ENCODE measurements at places on chromosomes 1 and 21.

DNA sequence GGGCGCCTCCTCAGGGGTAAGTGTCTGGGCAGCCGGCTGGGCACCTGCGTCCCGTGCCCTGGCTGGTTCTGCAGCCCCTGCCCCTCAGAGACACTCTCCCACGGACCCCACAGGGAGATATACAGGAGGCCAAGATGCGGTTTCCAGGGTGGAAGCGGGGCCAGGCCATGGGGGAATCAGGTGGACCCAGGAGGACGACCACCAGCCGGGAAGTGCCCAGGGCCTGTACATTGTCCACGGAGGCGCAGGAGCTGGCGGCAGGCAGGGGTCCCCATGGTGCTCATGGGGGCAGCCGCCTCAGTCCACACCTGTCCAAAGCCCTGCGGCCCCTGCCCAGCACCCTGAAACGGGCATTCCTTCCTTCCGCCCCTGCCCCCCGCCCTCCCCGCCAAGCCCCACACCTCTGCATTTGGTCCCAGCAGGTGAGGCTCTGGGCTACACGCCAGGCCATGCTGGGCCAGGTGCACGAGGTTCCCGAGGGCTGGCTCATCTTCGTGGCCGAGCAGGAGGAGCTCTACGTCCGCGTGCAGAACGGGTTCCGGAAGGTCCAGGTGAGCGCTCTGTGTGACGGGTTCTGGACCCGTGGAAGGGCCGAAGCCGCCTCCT is 36.7 kb downstream of the SLC19A1 start:
- no peak for DNase-seq

DNA sequence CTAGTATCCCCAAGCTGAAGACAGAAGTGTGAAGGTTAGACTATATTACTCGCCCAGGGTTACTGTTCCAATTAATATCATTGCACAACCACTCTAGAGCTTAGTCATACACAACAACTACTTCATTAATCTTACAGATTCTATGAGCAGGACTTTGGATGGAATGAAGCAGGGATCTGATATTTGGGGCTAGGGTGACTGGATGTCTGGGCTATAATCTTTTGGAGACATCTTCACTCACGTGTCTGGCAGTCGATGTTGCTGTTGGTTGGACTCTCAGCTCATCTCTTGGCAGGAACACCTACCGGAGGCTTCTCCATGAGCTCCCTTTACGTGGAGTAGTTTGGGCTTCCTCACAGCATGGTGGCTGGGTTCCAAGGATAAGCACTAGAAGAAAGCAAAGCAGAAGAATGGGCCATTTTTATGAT is 519.2 kb upstream of the B3GALT2 start:
- no peak for DNase-seq

DNA sequence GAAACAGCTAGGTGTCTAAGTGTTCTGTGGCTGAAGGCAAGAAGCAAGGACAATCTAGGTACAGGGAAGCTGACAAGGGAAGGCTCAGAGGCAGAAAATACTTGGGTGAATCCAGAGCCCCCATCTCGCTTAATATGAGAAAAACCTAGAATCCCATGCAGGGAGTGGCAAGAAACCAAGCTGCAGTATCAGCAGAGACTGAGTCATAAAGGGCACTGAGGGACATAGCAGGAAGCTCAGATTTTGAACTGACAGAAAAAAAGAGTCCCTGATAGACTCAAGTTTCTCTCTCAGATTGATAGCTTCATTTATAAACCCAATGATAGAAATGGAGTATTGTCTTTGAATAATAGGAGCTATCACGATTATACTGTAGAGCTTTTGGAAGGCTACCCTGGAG is 77.3 kb upstream of the KCNJ15 start:
- DNase-seq: no peak

DNA sequence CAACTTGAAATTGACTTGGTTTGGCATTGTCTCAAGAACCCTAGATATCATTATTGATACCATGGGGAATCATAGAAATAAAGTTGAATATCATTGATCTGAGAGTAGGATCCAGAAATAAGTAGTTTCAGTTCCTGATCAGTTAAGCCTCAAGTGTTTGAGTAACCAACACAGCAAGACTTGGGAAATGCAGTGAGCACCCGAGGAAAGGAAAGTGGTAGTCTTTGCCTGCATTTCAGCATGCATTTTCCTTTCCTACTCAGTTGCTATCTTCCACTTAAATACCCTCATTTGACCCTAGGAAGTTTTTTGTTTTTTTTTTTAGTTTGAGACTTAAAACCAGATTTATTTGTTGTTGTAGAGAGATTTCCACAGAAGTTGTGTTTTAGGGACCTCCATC is 18.9 kb downstream of the CLEC20A start:
- DNase-seq: no peak

DNA sequence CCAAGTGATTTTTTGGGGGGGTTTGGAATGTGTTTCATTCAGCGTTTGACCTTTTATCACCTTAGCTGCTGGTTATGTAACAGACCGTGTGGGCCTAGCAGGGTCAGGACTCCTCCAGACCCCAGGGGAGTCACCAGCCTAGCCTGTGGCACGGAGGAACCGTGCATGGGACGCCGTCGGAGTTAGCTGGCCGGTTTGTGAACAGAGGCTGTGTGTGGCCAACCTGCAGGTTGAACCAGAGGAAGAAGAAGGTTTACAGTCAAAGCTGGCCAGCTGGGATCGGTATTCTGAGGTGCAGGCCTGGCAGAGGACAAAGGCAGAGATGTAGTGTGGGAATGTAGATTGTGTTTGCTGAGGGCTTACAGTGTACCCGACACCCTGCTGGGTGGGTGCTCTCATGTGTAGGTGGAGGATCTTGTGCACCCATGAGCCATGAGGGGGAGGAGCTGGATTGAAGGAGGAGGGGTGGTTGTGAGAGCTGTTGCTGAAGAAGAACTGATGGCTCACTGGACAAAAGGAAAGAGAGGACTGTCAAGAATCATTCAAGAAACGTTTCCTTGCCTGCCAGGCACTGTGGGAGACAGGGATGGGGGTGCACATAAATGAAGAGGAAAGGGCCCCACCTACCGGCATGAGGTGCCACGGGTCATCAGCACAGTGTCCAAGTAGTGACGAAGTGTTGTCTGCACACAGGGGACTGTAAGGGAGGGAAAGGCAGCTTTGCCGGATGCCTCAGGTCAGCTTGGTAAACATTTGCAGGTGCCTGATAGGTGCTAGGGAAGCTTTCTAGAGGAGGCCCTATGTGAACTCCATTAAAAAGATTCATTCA is 40.0 kb upstream of the PWP2 start:
- no peak for DNase-seq

DNA sequence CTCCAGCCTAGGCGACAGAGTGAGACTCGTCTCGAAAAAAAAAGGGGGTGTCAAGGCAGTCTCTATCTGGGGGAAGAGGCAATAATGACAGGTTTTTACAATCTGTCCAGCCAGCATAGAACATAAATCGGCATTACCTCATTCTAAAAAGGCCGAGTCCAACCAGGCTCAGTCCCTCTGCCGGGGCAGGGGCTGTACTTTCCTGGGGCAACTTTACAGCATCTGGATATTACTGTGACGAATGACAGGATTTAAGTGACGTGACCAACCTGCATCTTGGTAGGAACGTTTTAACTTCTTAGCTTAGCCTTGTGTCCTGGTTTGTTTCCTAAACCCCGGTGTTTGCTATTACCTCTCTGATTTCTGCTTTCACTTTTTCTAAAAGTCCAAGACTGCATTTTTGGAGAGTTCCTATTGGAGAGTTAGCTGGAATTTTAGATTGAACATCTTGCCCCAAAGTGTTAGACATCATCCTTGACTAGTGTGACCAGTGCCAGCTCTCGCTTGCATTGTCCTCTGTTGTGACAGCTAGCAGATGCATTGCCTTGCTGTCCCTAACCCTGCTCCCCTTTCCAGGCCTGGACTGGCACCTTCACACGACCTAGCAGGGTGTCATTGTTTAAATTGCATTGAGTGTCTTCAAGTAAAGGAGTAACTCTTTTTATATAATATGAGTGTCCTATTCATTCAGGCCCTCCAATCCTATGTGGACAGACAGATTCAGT is 96.5 kb downstream of the TGFBR3 start:
- no peak for DNase-seq

DNA sequence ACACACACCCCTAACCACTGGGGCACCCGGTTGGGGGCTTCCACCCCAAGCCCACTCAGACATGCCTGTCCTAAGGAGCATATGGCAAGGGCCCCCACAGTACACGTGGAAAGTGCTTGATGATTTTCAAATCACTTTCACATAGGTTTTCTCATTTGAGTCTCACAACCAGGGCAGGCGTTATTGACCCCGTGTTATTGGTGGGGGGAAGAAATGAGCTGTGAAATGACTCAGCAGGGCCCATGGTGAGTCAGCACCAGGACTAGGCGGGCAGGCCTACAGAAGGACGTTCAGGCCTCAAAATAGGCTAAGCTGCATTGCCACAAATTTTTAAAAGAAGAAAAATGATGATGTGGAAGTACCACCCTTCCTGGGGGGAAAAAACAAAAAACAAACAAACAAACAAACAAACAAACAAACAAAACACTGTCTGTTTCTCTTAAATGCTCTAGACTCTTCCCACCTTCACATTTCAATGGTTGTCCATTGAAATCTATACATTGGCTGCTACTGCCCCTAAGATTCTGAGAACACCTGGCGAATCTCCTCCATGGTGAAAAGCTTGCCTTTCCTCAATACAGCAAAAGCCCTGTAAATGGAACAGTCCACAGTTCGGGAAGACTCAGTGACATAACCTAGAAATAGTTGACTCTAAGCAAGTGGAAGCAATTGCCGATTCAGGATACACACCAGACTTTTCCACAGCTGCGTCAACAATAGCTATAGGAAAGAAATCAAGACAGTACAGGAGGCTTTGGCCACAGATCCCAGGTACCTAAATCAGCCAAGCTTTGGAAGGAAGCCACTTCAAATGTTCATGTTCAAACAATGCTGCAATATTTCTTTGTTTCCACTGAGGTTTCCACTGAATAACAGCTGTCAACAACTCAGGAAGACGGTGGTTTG is 234.7 kb downstream of the TOMM20 start:
- no peak for DNase-seq

DNA sequence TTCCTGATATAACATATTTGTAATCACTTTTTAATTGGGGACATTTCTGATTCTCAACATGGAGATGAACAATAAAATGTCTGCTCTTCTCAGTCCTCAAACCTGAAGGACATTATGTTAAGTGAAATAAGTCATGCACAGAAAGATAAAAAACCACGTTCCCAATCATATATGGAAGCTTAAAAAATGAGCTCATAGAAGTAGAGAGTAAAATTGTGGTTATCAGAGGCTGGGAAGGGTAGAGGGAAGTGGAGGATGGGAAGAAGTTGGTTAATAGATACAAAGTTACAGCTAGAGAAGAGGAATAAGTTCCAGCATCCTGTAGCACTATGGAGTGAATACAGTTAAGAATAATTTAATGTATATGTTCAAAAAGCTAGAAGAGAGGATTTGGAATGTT is 1.5 kb upstream of the CD48 start:
- no peak for DNase-seq

DNA sequence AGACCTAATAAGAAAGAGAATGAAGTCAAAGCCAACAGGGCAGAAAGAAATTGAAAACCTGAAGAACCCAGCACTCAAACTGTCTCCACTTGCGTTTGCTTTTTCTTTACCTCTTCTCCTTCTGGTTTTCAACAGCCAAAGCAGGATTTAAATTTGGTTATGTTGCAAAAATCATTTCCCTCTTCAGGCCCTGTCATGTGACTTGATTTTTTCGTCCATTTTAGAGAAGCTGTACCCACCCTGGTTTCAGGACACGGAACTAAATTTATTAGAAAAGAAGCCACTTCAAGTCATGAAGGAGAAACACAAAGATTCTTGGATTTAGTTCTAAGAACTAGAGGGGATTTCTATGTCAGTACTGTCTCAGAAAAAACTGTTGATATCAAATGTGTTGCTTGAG is 1.0 kb upstream of the SYNJ1 start:
- DNase-seq: no peak

DNA sequence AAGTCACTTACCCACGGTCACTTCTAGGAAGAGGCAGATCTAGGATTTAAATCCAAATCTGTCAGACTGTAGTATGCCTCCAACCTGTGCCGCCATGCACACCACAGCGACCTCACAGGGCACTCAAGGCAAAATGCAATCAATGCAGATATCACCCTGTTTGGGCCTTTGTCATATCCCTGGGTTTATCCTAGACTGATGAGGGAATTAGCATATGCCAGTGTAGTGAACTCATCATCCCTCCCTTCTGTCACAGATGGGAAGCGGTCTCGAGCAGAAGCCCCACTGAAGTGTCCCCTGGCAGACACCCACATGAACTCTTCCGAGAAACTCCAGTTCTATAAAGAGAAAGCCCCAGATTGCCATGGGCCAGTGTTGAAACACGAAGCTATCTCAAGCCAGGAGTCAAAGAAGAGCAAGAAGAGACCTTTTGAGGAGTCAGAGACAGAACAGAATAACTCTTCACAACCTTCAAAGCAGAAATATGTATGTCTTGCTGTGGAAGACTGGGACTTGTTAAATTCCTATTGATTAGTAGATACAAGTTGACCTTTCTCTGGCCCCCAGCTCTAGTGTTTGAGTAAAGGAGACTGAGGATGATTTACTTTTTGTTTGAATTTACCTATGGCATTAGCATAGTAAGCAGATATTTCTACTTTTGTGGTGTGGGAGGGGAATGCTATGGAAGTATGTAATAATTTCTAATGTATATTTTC is 21.4 kb downstream of the LRRC42 start:
- no peak for DNase-seq

Data from GM04503 (cell line).